Fibroblast of skin of right biceps (primary cell): ENCODE measurements at places on chromosomes 1 and 21.

DNA sequence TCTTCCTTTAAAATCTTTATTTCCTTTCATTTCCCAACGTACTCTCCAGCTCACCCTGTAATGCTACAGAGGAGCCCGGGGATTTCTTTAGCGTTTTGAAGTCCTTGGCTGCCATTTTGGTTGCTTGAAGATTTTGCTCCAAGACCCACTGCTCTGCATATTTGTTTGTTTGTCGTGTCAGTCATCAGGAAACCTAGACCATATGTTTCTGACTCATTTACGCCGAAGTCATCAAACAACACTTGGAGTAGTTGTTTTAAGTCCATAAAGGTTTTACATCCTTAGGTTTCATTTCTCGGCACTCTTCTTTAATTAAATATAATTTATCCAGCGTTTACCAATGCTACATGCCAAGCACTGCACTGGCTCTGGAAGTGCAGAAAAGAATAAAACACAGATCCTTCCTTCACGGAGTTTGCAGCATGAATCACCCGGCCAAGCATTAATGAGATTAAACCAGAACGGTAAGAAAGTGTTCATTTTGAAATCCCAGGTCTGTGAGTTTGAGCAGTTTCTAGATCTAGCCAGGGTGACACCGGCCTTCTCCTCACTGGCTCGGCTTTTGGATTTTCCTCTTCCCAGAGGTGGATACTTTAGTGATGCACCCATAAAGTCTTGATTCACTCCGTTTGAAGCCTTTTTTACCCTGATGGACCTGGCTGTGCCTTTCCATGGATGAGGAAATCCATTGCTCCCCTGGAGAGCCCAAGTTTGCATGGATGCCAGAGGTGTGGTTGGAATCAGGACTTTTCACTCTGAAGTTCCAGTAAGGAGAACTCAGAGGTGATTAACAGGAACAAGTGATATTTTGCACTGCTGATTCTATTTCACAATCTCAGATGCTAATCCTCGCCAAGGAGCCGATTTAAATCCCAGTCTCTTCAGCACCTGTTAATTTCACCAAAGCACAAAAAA, 109.3 kb downstream of the KAZN start:
- DNase-seq: no peak

DNA sequence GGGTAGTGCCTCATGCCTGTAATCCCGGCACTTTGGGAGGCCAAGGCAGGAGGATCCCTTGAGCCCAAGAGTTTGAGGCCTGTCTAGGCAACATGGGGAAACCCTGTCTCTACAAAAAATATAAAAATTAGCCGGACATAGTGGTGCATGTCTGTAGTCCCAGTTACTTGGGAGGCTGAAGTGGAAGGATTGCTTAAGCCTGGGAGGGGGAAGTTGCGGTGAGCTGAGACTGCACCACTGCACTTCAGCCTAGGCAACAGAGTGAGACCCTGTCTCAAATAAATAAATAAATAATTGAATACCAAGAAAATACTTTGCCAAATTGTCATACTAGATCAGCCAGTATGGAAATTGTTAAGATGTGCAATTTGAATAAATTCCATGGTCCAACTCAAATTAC, 5.9 kb upstream of the RBBP5 start:
- no peak for DNase-seq

DNA sequence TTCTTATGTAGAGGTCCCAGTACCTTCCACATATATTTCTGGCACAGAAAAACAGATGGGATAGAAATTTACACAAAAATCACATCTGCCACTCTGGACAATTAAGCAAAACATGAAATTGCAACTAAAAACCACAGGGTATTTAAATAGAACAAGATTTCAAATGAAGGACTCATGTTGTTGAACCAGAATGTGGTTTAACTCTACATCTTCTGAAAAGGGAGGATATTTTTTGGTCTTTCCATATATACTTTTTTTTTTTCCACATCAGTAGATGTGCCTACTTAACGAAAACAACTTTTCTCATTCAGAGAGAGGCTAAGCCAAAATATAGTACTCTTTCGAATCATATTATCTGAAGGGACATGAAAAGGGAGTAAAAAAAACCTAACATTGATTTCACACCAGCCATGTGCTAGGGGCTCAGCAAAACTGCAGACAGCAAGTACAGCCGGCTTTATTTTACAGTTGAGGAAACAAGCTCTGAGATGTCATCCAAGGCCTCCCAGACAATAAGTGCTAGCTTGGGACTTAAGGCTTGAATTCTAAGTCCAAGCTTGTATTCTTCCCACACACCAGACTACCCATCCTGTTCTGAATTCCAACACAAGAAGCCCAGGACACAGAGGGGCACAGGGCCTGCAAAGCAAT, 208.9 kb downstream of the PBX1 start:
- DNase-seq: no peak

GRCh38 chr1:15353839-15354579, 55.7 kb upstream of the EFHD2 start:
- peak; percentile 11 for DNase-seq

DNA sequence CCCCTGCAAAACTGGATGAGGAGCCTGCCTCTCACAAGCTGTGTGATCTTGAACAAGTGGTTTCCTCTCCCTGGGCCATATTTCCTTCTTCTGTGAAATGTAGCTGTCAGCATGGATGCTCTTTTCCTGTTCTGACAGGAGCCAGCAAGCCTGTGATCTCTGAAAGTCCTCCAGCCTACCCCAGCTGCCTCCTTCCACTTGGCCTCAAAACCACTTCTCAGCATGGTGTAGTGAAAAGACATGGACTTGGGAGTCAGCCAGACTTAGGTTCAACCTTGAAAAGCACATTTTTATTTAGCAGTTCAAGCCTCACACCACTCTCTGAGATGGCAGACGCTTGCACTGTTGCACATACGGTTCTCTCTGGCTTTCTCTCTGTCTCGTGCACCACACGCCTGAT, 292.9 kb upstream of the DUSP10 start:
- DNase-seq: peak; percentile 38

DNA sequence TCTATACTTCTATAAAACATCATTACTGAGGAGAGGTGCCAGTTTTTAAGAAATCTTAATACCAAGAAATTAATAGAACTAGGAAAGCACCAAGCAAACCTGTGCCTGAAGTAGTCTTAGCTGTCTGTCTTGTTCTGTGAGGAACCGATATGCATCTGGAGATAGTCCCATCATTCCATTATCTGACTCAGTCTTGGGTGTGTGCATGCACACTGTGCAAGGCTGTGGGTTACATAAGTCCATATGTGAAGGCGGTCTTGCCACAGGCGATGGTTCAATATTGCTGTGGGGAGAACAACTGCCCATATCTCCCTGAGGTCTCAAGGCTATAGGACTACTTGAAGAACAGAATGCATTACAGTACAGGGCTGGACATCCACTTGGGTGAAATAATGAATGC, 33.8 kb downstream of the STIL start:
- DNase-seq: no peak

DNA sequence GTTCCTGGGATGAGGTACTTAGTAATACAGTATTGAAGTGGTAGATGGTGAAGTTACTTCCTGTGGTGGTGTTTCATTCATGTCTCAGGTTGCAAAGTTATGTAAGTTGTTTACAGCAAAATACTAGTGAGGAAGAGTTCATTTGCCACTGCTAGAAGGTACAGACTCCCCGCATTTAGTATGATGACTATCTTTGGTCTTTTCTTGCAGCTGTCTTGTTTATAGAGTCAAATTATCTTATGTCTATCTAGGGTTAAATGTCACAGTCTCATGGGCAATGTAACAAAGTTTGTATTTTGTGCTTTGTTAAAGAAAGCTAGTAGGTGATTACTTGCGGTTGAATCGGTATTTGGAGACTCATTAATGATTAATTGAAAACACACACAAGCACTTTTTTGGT, 50.2 kb downstream of the LRRC8D start:
- no peak for DNase-seq

DNA sequence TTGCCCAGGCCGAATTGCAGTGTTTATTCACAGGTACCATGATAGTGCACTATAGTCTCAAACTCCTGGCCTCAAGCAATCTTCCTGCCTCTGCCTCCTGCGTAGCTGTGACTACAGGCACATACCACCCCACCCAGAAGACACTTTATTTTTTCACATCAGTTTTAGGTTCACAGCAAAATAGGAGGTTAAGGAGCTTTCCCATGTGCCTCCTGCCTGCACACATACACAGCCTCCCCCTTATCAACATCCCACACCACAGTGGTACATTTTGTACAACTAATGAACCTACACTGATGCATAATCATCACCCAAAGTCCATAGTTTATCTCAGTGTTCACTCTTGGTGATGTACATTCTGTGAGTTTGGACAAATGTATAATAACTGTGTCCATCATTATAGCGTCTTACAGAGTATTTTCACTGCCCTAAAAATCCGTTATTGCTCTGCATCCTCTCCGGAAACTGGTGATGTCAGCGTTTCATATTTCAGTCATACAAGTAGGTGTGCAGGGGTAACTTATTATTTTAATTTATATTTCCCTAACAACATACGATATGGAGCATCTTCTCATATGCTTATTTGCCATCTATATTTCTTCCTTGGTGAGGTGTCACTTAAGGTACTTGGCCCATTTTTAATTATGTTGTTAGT, 23.2 kb downstream of the OR13G1 start:
- no peak for DNase-seq

DNA sequence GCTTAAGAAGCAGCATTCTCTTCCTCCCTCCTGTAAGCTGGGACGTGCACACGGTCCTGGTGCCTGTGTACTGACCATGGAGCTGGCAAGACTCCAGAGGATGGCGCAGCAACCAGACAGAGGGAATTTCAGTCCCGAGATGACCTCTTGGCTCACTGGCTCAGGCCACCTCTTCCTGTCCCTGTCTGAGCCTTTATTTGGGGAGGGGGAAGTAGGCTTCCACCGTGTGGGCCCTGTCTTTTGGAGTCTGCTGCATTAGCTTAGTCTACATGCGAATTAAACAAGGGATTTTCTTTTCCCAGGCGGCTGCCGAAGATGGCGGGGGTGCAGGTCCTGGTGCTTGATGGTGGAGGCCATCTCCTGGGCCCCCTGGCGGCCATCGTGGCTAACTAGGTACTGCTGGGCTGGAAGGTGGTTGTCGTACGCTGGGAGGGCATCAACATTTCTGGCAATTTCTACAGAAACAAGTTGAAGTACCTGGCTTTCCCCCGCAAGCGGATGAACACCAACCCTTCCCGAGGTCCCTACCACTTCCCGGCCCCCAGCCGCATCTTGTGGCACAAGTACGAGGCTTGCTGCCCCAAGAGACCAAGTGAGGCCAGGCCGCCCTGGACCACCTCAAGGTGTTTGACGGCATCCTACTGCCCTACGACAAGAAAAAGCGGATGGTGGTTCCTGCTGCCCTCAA, 10.2 kb downstream of the IL24 start:
- DNase-seq: no peak

- no peak for DNase-seq
Observed at GRCh38 chr1:240956424-240956823, 344.5 kb upstream of the GREM2 start.

GRCh38 chr1:211493876-211494653, 2.1 kb upstream of the RD3 start:
- DNase-seq: no peak

DNA sequence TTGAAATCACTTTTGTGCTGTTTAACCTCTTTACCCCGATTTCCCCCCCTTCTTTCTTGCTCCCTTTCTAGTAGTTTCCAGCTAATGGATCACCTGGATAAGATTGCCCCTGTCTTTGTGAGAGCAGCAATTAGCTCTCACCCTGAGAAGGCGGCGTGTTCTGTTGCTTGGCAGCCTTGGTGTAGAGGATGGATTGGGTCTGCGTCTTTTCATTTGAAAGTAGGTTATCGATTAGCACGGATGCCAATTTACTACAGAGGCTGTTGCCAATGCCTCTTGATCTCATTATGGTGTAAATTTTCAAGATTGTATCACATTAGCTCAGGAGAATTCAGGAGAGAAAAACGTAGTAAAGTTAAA, 26.4 kb downstream of the KIF26B start:
- no peak for DNase-seq

- no peak for DNase-seq
Observed at GRCh38 chr1:21289700-21290545, at the start of gene ECE1. Gene ECE1, minus strand, starts transcription at chr1:21290463. Its CDS starts 49 bp downstream, at chr1:21290414.

DNA sequence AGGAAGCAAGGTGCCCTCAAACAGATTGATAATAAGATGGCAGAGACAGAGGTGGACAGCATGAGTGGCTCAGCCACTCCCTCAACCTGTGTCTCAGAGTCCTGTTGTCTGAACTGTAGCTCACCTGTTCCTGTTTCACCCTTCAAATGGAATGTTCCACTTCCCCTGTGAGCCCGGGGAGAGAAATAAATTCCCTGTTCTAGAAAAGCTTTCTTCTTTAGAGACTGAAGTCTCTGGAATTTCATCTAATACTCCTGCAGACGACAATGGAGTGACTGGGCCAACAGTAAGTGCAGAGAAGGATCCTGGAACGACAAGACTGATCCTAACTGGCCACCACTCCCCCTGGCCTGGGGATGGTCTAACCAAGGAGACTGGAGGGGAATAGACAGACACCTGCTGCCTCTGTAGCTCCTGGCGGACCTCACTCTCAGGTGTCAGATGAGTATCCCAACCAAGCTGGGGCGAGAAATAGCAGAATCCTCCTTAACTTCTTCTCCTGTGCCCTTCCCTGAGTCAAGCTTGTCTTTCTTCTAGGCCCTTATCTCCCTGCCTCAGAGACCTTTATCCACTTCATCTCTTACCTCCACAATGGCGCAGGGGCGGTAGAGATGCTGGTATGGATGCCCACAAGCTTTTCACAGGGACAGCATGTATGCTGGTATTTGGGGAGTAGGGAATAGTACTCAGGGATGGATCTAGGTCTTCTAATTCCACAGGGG, 45.4 kb downstream of the PLEKHA6 start:
- no peak for DNase-seq

GRCh38 chr1:13799502-13800283, 99.7 kb downstream of the PRDM2 start:
- no peak for DNase-seq

DNA sequence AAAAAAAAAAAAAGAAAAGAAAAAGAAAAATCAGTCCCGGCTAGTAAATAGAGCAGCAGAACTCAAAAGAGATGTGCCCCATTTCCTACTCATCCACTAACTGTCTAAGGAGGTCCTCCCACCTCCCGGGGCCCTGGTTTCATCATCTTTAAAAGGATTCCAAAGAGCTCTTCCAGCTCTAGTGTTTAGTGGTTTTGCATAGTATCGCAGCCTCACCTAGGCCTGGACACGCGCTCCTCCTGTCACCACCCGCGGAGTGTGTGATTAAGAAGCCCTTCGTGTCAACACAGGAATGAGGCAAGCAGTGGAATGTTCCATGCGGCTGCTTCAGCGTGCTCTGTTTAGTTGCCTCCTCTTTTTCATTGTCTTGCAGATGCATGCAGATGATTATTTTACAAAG, 49.0 kb downstream of the LBR start:
- DNase-seq: peak; percentile 92

- peak; percentile 75 for DNase-seq
Observed at GRCh38 chr1:97108179-97108578, 386.6 kb downstream of the PTBP2 start.

GRCh38 chr1:225477296-225477911, 49.6 kb upstream of the LBR start:
- no peak for DNase-seq

GRCh38 chr1:173900992-173901391, 16.1 kb downstream of the SERPINC1 start:
- no peak for DNase-seq

GRCh38 chr1:118485757-118486156, 300.7 kb upstream of the SPAG17 start:
- DNase-seq: peak; percentile 45
